ENCODE measurements at places on chromosomes 1 and 21. TPM values are rescaled to one million over a fixed set of nuclear protein-coding genes. Genes with fewer than 3 reads are reported as not detected.

Gene EVA1B
- 366 TPM for total RNA-seq

Gene LCE3D
- not detected for total RNA-seq

Gene OR2T29
- not detected for total RNA-seq

Gene BMP8A
- not detected for total RNA-seq

Gene TMPRSS15
- not detected for total RNA-seq

Gene MMEL1
- not detected for total RNA-seq

Gene THEM5
- total RNA-seq = not detected

Gene CTSS
- total RNA-seq = 31.6 TPM

Gene MYOG
- not detected for total RNA-seq

Gene GJA9
- 0.09 TPM for total RNA-seq

Gene IGSF8
- total RNA-seq = 10.8 TPM

Gene CYYR1
- not detected for total RNA-seq

All from fibroblast of the aortic adventitia (primary cell).